Nucleus accumbens (tissue), 56 donors: ENCODE measurements at places on chromosomes 2 and 18.

DNA sequence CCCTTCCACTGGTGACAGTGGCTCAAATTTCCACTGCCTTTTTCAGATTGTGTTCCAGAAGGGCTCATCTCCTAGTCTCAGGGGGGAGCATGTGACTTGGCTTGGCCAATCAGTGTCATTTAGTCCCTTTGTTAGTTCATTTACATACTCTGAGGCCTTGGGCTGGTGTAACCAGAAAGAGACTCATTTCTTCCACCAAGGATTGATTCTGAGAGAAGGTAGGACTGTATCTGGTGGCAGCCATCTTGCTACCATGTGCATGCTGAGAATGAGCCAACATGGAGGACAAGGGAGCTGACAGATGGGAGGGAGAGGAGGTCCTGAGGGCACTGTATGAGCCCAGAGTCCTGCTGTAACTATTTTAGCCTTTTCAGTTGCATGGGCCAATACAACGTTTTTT, 191.7 kb downstream of the THSD7B start:
- no peak for DNase-seq

- DNase-seq, result no peak
Observed at GRCh38 chr2:25207078-25207545, 38.7 kb upstream of the POMC start.

GRCh38 chr2:83481436-83481835, 977.6 kb downstream of the SUCLG1 start:
- DNase-seq, result no peak

- no peak for DNase-seq
Observed at GRCh38 chr2:225019105-225019504, 23.2 kb downstream of the DOCK10 start.

GRCh38 chr18:23331091-23331920, 121.8 kb upstream of the RIOK3 start:
- DNase-seq, result no peak

DNA sequence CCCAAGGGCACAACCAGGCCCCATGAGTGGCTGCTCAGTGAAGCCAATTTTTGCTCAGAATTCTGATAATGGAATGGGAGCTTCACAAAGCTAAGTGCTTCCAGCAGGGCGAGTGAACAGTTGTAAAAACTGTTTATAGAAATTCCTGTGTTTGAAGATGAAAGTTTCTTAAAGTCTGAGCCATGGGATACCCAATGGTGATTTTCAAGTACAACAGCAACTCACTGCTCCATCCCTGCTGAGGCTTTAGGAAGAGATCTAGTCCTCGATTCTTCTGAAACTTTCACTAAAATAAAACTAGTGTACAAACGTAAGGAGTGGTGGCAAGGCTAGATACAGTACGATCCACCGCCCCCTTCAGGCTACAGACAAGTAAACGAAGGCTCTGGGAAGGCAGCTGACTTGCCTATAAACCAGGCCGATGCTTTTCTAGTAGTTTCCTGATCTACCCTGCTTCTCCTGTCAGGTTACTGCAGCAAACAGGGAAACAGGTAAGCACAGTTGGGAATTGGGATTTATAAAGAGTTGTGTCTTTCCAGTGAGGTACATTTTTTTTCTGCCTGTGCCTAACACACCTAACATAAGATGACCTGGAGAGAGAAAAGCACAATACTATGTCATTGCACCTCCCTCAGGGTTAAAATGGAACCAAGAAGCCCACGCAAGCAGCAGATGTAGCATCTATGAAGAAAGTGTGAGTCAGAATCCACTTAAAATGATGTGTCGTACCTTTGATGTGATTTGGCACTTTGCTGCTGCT, 108.7 kb downstream of the UXS1 start:
- DNase-seq, result no peak

DNA sequence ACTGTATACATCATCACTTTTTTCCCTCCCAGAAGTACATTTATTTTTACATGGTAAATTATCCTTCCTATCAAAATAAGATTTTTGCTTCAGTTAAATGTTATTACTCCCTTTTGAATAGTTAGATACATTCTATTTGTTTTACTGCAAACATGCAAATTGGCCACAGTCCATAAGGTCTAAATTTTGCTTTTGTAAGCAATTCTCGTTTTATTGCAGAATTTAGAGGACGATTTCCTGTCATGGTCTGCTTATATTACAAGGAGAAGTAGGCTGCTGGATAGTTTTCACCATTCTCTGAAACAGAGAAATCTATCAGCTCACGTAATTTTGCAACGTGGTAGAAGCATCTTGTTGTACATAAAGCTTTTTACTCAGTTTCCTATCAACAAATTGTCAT, 1632.5 kb downstream of the LRP1B start:
- DNase-seq, result no peak

DNA sequence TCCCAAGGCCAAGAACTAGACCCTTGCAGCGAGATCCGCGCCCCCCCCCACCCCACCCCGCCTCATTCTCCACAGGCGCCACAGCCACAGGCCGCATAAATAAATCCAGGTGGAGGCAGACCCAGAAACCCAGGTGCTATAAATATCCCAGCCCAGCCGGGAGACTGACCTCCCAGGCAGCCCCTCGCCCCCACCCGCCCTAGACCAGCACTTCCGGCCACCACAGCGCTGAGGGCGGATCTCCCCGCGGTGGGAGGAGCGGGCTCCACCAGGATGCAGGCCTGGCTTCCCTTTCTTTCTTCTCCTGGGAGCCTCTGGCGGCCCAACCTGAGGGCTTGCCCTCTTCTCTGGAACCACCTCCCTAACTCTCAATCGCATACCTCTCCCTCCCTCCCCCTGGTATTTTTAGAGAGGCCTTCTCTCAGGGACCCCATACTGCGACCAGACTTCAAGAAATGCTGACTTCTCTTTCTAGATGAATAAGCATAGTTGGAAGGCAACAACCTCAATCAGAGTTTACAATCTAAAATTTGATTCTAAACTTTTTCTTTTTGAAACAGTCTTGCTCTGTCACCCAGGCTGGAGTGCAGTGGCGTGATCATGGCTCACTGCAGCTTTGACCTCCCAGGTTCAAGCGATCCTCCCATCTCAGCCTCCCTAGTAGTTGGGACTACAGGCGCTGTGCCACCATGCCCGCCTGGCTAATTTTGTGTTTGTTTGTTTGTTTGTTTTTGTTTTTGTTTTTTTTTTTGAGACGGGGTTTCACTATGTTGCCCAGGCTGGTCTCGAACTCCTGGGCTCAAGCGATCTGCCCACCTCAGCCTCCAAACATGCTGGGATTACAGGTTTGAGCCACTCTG, 55.0 kb downstream of the PKDCC start:
- DNase-seq, result no peak

DNA sequence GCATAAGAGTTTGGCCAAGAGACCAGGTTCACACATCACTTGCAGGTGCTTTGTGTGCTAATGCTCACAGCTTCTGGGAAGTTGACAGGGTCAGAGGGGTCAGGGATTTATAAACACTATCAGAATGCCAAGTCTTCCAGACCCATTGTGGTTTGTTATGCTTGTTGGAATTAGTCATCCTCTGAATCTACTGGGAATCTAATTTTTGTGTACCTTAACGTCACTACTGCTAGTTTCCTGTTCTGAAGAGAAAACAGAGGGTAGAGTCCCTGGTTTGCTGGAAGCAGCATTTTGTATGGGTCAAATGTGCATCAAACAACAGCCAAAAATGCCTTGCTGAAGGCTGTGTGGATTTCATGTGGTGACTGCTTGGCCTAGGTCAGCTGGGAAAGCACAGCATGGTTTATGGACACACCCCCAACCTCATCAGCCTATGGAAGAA, 33.3 kb downstream of the ANTXR1 start:
- no peak for DNase-seq

DNA sequence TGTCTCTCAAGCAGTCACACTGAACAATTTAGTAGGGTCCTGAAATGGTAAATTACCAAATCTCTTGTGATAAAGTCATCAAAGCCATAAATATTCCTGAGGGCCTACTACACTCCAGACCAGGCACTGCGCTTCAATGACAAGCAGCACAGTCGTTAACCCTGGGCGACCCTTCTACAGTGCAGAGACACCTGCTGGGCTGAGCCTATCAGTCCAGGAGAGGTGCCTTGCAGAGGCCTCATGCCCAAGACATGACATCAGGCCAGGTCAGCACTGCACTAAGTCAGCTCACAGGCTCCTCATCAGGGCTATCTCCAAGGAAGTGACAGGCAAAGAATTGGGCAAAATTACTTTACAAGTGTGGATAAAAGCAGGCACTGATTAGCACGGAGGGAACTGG, 166.4 kb upstream of the EPB41L3 start:
- no peak for DNase-seq

- no peak for DNase-seq
Observed at GRCh38 chr2:222521099-222521498, 96.8 kb downstream of the SGPP2 start.

DNA sequence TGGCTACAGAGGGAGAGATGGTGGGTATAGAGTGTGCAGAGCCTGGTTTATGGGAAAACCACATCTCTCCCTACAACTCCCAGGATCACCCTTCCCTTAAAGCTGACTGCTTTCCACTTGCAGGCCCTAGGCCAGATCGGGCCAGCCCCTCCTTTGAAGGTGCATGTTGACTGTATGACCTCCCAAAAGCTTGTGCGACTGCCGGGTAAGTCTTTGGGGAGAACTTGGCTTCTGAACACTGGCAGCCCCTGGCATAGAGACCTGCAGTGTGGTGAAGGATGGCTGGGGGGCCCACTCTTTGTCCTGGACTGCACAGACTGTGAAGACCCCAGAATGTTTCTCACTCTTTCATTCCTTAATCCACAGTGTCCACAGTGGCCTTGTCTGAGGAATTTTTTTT, 19.5 kb downstream of the CAD start:
- DNase-seq, result no peak

DNA sequence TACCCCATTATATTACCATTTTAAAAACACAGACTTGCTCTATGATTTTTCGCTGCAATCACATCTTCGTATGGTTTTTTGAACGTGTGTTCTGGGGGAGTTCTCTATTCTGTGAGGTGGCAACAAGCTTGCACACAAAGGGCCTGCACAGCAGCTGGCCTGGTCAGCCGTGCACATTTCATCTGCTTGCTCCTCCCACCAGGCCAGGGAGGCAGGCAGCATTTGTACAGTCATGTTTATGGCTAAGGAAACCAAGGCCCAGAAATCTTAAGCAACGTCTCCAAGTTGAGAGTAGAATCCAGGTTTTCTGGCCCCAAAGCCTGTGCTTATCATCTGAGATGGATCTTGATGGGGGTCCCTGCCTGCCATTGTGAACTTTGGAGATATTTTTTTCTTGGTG, 106.4 kb upstream of the SMIM21 start:
- DNase-seq, result no peak

DNA sequence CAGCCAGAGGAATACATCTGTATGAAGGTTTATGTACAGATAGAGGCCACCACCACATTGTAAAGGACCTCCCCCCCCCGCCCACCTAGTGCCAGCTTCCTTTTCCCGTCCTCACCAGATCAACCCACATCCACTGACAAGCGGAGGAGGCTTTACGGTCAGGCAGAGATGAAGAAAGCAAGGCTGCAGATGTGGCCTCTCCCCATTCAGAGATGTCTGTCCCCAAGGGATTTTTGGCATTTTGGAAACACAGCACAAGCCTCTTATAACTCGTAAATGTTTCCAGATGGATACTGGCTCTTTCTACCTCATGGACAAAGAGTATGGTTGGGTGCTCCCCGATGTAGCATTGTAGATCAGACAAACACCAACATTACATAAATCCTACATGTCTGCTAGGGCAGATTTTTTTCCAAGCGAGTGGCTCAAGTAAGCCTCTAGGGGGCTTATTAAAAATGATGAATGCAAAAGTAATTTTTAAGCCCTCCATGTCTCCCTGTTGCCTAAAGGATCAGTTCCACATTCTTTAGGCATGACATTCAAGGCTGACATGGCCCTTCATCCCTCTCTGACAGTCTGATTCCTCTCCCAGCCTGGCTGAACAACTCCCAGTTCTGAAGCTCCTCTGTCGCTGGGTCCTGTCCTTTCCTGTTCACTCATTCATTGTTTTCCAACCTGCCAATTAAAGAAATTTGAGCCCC, 11.7 kb downstream of the VIT start:
- no peak for DNase-seq

- no peak for DNase-seq
Observed at GRCh38 chr2:120879431-120880295, 144.0 kb downstream of the GLI2 start.

DNA sequence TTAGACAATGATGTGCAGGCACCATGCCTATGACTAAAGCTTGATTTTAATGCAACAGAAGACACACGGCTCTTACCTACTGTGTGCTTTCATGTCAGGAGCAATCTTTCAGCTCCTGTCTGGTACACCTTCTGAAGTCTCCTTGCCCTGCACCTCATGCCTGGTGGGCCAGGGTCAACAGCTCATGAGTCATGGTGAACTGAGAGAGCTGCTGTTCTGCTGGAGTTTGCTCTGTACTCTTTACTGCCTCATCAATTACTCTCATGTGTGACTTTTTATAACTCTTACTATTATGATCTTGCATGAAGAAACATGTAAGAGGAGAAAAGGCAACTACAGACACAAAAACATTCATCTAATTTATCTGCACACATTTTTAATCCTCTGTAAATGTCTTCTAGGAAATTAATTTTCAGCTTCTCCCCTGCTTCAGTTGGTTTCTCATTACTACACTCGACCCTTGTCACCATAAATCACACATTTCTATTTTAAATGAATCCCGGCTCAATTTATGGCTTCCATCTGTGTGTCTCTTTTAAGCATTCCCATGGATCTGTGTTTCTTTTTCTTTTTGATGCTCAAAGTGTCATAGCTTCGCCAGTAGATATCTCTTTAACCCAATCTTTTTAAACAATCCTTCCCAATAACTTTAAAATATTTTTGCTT, 9.7 kb downstream of the SERPINB7 start:
- DNase-seq, result no peak

GRCh38 chr2:177272765-177273164, 8.2 kb upstream of the NFE2L2 start:
- DNase-seq, result no peak

DNA sequence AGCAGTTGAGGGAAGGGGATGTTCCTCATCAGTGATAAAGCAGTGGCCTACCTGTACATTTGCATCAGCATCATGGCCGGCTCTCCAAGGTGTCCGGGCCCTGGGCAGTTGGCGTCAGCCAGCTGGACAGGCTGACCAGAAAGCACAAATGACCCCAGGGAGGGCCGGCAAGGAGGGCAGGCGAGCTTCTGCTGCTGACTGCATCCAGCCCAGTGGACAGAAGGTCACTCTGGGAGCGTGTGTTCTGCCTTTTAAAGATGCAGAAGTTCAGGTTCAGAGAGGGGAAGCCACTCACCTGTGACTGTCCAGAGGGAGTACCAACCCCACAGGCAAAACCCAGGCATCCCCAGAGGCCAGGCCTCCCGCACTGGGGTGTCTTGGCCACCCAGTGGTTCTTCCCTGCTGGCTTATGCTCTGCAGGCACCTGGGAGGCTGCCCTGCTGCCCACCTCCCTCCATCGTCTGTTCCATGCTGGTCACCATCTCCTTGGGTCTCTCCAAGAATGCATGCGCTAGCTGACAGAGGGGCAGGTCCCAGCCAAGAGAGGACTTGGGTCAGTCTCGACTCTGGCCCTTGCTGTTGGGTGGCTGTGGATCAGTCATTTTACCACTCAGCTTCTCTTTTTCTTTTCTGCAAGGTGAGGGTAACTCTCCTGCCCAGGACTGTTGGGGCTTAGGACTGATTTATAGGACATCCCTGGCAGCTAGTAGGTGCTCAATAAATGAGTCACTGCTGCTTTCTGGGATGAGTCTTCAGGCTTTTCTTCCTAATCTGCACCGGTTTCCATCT, 89.9 kb downstream of the INHBB start:
- no peak for DNase-seq

- no peak for DNase-seq
Observed at GRCh38 chr18:5720132-5720531, 175.2 kb downstream of the TMEM200C start.
